Fibroblast of skin of right quadriceps (primary cell): ENCODE measurements at places on chromosomes 7 and 10.
A peak's percentile ranks its signal among the peaks of the same experiment; 100 is the strongest.

DNA sequence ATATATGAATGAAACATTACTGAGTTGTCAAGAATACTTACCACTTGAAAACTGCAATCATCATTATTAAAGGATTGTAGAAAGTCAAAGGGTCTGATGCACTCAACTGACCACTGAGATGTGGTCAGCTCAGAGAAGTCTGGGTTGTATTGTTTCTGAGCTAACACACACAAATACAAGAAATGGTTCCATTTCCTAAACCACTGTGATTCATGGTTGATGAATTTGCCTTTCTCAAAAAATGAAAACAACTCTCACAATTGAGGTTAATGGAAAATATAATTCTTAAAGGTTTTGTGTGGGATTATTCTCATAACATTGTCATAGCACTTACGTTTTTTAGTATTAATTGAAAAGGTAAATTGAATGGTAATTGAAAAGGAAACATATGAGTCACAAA is 45.6 kb upstream of the TAS2R16 start:
- no peak for DNase-seq

DNA sequence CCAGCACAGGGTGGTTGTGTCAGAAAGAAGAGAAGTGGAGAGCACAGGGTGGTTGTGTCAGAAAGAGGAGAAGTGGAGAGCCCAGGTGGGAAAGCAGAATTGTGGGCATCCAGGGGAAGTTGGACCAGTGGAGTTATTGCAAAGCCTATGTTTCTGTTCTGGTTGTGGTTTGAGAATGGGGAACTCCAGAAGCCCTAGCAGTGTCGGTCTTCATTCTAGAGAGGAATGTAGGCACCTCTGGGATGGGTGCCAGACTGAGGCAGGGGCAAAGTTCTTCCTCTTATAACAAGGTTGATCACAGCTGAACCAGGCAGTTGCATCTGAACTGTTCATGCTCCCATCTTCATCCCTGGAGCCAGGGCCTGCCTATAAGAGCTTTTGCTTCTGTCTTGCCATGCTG is 954 bp downstream of the FSCN3 start:
- no peak for DNase-seq

DNA sequence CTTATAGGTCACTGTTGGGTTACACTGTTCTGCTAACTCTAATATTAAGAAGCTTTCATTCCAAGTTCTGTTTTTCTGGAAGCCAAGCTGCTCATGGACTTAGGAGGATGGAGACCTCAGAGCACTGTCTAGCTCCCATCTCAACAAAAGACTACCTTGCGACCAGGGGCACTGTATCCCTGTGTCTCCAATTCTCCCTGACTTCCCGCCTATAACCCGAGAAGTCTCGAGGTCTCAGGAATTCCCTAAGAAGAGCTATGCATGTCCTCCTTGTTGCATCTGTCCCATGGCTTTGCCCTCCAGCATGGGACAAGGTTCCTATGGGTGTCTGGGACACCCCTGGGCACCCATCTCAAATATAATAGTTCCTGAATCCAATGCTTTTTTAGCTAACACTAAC is 31.2 kb downstream of the BTBD16 start:
- no peak for DNase-seq

DNA sequence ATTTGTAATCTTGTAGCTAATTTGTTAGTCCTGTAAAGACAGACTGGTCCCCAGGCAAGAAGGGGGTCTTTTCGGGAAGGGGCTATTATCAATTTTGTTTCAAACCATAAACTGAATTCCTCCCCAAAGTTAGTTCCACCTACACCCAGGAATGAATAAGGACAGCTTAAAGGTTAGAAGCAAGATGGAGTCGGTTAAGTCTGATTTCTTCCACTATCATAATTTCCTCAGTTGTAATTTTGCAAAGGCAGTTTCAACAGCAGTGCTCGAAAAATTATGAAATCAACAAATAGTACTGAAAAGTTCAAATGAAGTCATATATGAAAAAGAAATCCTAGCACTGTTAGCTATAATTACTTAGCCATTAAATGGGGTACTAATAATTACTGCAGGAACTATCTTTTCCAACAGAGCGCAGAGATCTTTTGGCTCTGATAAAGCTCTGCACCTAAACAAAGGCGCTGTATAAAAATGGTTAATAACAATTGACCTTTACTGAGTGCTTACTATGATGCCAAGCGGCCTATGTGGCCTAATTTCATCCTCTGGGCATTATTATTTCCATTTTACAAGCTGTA is 756 bp upstream of the SEC24C start:
- DNase-seq = no peak

GRCh38 chr7:50652400-50653125 is 87.4 kb upstream of the DDC start:
- DNase-seq = no peak

DNA sequence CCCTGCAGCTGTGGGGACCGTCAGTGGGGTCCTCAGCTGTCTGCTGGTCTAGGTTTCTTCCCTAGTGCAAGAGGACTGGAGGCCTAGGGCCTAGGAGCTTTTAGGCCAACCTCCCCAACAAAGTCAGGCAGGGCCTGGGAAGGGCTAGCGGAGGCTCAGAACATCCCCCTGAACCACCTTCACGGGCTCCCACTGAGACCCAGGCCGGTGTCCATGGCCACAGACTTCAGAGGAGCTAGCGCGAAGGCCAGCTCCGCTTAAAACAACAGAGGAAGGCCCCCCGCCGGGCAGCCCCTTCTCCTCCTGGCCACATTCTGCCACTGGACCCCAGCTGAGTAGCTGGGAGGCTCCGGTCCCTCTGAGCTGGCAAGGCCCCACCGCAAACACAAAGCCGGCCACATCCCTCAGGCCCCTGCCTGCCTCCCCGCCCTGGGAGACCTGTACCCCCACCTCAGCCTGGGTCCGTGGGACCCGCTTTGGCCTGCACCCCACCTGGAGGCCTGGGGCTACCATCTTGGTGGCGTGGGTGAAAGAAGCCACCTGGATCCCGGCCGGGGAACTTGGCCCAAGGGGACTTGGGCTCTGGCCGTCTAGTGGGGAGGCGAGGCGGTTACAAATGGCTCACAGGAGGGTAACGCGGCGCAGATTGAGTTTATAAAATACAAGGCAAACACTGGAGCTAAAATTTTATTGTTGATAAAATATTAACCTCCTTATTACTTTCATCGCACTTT is 5.4 kb upstream of the UNCX start:
- no peak for DNase-seq

GRCh38 chr7:116423499-116423898 is 76.0 kb upstream of the CAV2 start:
- DNase-seq = no peak

DNA sequence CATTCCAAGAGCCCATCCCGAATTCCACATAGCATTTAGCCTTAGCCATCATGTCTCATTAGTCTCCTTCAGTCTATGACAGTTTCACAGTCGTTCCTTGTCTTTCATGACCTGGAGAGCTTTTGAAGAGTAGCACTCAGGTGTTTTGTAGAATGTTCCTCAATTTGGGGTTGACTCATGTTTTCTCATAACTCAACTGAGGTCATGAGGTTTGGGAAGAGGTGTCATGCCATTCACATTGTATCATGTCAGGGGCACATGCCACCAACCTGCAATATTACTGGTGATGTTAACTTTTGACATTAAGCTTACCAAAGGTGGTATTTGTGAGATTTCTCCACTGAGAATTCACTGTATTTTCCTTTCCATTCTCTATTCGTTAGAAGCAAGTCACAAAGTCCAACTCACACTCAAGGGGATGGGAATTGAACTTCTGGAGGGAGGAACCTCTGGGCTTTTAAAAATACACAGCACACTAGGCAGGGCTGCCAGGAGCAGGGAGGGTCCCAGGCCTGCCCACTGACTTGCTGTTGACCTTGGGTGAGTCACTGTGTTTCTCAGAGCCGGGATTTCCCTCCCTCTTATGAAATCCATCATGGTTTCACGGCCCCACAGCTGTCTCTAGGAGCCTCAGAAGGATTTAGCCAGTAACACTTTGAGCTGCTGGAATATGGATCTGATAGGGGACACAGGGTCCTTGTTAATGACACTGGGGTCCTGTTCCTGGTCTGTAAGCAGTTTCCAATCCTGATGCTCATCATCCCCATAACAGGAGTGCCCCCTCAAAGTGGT is 74.4 kb upstream of the TCF7L2 start:
- DNase-seq = peak; percentile 54

DNA sequence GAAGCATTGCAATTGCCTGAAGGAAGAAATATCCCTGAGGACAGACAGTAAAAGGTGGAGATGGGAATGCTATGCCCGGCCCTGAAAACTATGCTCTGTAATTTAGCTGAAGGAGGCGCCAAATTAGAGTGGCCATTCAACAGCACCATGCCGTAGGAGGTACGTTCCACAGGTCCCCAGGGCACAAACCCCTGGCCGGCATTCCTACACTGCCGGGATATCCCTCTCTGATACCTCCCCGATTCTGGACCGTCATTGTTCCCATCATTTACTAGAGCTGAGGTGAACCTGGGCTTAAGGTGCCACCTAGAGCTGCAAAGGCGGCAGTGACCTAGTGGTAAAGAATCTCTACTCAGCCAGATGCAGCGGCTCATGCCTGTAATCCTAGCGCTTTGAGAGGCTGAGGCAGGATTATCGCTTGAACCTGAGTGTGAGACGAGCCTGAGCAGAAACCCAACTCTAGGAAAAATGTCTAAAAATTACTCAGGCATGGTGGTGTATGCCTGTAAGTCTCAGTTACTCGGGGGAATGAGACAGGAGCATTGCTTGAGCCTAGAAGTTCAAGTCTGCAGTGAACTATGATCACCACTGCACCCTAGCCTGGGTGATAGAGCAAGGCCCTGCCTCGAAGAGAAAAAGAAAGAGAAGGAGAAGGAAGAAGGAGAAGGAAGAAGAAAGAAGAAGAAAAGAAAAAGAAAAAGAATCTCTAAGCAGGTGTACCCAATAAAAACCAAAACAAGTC is 53.0 kb upstream of the TNKS2 start:
- DNase-seq = peak; percentile 30

- DNase-seq = no peak
These were observed 21.8 kb downstream of the PWWP2B start for GRCh38 chr10:132418527-132419416.

- DNase-seq = no peak
These were observed 90.8 kb upstream of the KDM7A start for GRCh38 chr7:140267381-140268226.

- peak; percentile 4 for DNase-seq
These were observed 255.7 kb upstream of the DGKB start for GRCh38 chr7:15158141-15158810.

DNA sequence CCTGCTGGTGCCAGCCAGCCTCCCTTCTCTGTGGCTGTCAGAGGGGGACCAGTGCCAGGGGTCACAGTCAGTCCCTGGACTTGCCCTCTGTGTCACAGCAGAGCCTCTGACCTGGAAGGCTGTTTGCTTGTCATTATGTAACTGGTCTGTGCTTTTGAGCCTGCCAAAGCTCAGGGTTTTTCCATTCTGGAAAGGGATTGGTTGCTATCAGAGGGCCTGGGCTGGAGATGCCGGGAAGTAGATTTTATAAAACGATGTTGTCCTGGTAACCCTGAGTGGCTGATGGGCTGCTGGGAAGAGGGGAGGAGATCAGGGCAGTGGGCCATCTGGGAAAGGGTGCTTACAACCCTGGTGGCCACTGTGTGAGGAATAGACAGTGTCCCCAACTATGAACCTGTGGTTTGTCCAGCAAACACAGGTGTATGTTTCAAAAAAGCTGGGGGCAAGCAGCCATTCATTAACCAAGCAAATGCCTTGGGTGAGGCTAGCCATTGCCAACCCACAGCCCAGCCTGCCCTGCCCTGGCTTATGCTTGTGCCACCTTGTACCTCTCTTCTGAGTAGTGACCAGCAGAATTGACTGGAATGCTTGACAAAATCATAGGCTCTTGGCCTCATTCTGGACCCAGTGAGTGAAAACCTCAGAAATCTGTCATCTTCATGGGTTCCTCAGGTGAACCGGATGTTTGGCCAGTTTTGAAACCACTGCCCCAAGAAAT is 21.6 kb downstream of the SFTPD start:
- DNase-seq = no peak

GRCh38 chr10:46220872-46221538 is 65.8 kb upstream of the ANTXRL start:
- DNase-seq = no peak

GRCh38 chr7:45580053-45580872 is 6.1 kb downstream of the ADCY1 start:
- DNase-seq = no peak

GRCh38 chr7:64277630-64278029 is 36.1 kb upstream of the ZNF736 start:
- DNase-seq = no peak

- DNase-seq = no peak
These were observed 449.0 kb downstream of the GRID1 start for GRCh38 chr10:85917601-85918000.
